ENCODE measurements at places on chromosomes 3 and 15. TPM values are rescaled to one million over a fixed set of nuclear protein-coding genes. Genes with fewer than 3 reads are reported as not detected.

- no peaks in the 10 kb centered on the region for H3K36me3 ChIP-seq
- peaks cover under 1% of the 10 kb centered on the region for H3K4me1 ChIP-seq
- no peak overlapping the region for H3K4me3 ChIP-seq
- H3K27me3 ChIP-seq, result no peaks in the 10 kb centered on the region
- DNase-seq, result no peak
Measured at GRCh38 chr3:23696842-23697241, 108.9 kb upstream of the UBE2E1 start.

- H3K27me3 ChIP-seq, result no peaks in the 10 kb centered on the region
- H3K36me3 ChIP-seq, result peaks cover 7% of the 10 kb centered on the region
- peak overlapping the region; percentile 76 for H3K27ac ChIP-seq
Measured at GRCh38 chr3:125107861-125108567, 52.2 kb upstream of the HEG1 start.

DNA sequence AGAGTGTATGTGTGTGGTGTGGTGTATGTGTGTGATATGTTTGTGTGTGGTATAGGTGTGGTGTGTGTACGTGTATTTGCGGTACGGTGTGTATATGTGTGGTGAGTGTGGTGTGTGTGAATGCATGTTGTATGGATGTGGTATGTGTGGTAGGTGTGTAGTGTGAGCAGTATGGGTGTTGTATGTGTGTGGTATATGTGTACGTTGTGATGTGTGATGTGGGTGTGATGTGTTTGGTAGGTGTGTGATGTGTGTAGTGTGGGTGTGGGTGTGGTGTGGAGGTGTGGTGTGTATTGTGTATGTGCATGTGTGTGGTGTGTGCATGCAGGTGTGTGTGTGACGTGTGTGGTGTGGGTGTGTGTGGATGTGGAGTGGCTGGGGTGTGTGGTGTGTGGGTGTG lies 58.7 kb downstream of the EFCAB12 start:
- no peaks in the 10 kb centered on the region for H3K36me3 ChIP-seq
- no peak overlapping the region for H3K27ac ChIP-seq
- H3K27me3 ChIP-seq, result no peaks in the 10 kb centered on the region

GRCh38 chr3:7760718-7761117 lies 740.9 kb upstream of the LMCD1 start:
- H3K36me3 ChIP-seq, result no peaks in the 10 kb centered on the region
- H3K4me3 ChIP-seq, result no peak overlapping the region
- H3K27ac ChIP-seq, result no peak overlapping the region
- H3K4me1 ChIP-seq, result no peaks in the 10 kb centered on the region
- no peaks in the 10 kb centered on the region for H3K27me3 ChIP-seq
- no peak for DNase-seq

- no peak overlapping the region for H3K27ac ChIP-seq
- DNase-seq, result no peak
- H3K27me3 ChIP-seq, result peaks cover 37% of the 10 kb centered on the region
- no peak overlapping the region for H3K4me3 ChIP-seq
- no peaks in the 10 kb centered on the region for H3K36me3 ChIP-seq
Measured at GRCh38 chr3:123344175-123344906, 104.5 kb downstream of the ADCY5 start.

- no peak overlapping the region for H3K27ac ChIP-seq
- no peaks in the 10 kb centered on the region for H3K4me1 ChIP-seq
- no peaks in the 10 kb centered on the region for H3K36me3 ChIP-seq
- no peak for DNase-seq
Measured at GRCh38 chr3:85835857-85836440, 877.2 kb downstream of the CADM2 start.

DNA sequence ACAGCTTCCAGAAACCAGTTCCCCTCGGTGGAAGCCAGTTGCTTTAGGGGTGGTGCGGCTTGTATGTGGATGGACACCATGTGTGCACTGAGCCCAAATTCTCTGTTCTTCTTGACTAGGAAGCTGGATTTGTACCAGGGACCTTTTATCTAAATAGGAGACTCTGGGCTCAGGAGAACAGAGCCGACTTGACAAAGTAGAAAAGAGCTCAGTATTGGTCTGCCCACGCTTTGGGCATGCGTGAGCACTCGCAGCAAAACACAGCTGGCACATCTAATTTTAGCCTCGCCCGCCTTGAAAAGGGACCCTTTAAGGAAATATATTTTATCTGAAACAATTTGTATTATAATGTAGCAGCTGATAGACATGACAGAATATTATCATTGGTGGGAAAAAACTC lies 1.1 kb upstream of the RBMS3 start:
- peak overlapping the region; percentile 71 for H3K4me3 ChIP-seq
- no peaks in the 10 kb centered on the region for H3K36me3 ChIP-seq
- DNase-seq, result no peak
- H3K4me1 ChIP-seq, result peaks cover 18% of the 10 kb centered on the region

Gene SNAPC5
- 38.2 TPM for total RNA-seq

Gene AADACL2
- not detected for total RNA-seq

Gene SYNPR
- total RNA-seq, result not detected

Gene IL12A
- total RNA-seq, result 6.5 TPM

All from PC-3 (cell line).